Left ventricle myocardium inferior (tissue), 1 donor: ENCODE measurements at places on chromosomes 11 and 22.

GRCh38 chr11:34624069-34624468, 3.2 kb downstream of the EHF start:
- DNase-seq: no peak

DNA sequence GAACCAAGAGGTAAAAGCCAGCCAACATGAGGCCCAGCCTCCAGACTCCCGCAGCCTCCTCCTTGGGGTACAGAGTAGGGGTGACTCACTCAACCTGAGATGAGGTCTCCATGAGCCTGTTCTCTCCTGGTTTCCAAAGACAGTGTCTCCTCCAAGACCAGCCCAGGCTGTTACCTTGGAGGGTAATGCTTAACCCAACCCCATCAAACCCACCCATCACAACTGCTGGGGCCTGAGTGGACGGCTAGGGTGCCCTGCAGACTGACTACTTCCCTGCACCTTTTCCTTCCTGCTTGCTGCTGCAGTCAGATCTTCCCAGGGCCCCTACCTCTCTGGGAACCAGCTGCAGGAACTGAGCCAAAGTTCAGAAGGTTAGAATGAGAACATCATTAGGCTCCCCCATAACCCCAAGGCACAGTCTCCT, 5.1 kb upstream of the NOL12 start:
- DNase-seq: no peak

- DNase-seq: no peak
Measured at GRCh38 chr11:83682611-83682973, 396.4 kb upstream of the CCDC90B start.

DNA sequence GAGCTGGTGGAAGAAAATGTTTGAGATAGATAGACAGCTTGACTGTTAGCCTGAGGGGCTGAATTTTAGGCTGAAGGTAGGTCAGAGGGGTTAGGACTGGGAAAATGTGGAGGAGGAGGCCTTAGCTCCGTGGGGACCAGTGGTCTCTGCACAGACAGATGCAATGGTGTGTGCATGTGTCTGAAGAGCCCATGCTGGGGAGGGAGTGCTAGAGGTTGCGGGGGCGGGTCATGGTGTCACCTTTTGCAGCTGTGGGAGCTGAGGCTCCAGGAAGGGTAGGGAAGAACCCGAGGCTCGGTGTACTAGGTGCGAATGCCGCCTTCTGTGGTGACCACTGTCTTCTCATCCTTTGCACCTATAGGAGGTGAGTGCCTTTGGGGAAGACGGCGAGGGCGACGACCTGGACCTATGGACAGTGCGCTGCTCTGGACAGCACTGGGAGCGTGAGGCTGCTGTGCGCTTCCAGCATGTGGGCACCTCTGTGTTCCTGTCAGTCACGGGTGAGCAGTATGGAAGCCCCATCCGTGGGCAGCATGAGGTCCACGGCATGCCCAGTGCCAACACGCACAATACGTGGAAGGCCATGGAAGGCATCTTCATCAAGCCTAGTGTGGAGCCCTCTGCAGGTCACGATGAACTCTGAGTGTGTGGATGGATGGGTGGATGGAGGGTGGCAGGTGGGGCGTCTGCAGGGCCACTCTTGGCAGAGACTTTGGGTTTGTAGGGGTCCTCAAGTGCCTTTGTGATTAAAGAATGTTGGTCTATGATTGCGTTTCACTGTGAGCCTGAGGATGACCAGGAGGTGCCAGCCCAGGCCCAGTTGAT, 1.6 kb downstream of the SDF2L1 start:
- no peak for DNase-seq

DNA sequence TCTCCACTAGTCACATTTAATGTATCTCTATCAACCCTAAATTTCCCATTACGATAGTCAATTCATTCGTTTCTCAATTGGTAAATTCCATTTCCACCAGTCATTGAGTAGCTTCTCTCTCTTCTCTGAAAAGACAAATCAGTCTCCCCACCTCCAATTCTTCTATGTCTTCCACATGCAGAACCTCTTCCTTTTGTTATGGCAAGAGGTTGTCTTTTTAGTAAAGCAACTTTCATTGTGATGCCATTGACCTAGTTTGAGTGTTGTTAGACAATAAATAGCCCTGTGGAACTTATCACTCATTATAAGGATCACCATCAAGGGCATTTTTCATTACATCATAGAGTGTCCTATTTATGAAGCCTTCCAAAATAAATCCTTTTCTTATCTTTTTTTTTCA, 340.9 kb downstream of the LRRC4C start:
- no peak for DNase-seq

DNA sequence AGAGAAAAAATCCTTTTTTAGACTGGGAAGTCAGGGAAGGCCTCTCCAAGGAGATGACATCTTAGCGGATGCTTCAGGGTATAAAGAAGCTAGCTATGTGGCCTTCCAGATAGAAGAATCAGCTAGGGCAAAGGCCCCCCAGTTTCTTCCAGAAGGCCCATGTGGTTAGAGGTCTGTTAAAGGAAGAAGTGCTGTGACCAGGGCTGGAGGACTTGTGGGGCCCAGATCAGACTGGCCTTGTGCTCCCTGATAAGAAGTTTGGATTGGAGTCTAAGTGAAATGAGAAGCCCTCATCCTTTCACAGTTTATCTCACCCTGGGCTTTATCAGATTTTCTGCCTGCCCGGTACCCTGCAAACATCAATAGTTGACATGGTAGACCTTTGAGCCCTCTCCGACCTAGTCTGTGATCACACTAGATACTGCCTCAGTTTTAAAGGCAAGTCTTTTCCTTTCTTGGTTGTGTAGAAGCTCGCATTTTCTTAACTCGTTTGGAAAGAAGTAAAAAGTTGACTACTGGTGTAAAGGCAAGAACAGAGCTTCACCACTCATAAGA, 7.8 kb downstream of the AMPD3 start:
- DNase-seq: no peak

- DNase-seq: no peak
Measured at GRCh38 chr22:30459181-30460052, 12.4 kb downstream of the SEC14L3 start.

DNA sequence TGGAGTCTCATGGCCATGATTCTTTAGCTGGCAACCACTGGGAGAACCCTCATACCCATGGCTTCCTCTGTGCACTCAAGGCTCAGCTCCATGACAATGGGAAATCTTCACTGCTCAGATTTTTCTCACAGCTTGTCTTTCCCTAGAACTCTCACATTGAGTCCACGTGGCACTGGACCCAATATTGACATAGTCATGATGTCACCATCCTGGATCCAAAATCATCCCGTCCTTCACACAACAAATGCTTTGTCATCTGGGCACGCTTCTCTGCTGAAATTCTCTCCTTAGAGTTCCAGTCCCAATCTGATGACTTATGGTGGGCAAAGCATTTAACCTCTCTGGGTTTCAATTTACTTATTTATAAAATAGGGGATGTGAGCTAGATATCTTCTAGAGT, 37.7 kb upstream of the CD44 start:
- no peak for DNase-seq

GRCh38 chr11:19426011-19426755, 185.4 kb upstream of the E2F8 start:
- DNase-seq: no peak

DNA sequence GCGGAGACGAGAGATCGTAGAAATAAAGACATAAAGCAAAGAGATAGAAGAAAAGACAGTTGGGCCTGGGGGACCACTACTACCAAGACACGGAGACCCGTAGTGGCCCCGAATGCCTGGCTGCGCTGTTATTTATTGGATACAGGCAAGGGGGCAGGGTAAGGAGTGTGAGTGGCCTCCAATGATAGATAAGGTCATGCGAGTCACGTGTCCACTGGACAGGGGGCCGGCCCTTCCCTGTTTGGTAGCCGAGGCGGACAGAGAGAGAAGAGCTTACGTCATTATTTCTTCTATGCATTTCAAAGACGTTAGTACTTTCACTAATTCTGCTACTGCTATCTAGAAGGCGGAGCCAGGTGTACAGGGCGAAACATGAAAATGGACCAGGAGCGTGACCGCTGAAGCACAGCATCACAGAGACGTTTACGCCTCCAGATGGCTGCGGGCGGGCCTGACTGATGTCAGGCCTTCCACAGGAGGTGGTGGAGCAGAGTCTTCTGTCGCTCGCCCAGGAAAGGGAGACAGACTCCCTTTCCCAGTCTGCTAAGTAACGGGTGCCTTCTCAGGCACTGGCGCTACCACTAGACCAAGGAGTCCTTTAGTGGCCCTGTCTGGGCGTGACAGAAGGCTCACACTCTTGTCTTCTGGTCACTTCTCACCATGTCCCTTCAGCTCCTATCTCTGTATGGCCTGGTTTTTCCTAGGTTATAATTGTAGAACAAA, 24.8 kb downstream of the PPP6R2 start:
- DNase-seq: no peak

GRCh38 chr11:86251345-86251744, 6.8 kb downstream of the EED start:
- DNase-seq: no peak

GRCh38 chr22:17239156-17239701, 20.0 kb upstream of the ADA2 start:
- no peak for DNase-seq

GRCh38 chr11:126167488-126167887, 44.0 kb downstream of the RPUSD4 start:
- no peak for DNase-seq

DNA sequence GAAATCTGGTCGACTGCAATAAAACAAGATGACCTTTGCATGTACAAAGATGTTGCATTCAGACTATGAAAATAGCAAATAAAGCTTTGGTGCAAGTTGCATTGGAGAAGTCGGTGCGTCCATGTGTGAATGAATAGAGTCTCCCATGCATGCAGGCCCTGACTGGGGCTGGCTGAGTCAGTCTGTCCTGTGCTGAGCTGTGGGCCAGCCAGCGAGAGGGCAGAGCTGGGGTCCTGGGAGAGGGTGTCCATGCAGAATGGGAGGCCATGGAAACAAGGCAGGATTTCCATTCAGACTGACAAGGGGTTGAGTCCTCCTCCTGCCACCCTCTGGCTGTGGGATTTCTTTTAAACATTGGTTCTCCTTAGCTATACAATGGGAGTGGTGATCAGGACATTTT, 2.3 kb upstream of the CRYBB3 start:
- DNase-seq: no peak

GRCh38 chr11:131883332-131883731, 512.9 kb downstream of the NTM start:
- DNase-seq: no peak

GRCh38 chr11:112361396-112361795, 100.7 kb upstream of the PLET1 start:
- DNase-seq: no peak

DNA sequence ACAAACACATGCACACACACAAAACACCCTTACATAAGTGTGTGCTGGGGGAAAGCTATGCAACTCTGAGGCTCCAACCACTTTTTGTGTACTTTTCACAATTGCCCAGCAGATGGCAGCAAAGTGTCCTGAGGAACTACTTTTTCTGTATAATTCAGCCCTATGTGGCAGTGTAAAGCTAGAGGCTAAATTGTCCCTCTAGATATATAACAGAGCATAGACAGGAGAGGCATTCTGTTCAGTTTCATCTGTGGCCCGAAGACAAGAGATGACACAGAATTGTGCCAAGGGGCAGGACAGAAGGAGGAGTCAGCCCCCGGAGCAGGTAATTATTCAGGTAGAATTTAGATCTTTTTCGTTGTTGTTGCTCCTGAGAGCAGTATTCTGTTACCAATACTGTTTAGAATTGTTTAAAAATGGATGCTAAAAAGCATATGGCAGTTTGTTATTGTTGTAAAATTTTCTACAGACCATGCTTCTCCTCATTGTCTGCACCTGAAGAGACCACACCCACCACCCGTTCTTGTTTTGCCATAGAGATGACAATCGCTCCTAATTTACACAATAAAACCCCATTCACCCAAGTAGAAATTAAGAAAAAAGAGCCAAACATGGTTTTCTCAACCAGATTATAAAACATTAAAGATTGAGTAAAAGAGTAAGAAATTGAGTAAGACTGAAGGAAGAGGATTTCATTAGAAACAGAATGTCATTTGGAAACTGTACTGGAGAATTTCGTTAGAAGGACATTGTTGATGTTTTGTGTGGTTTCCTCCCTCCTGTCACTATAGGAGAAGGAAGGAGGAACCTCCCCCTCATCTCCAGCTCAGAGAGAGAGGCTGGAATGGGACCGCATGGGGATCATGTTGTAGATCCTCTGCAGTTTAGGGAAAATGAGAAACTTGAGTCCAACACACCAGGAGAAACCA, 14.5 kb upstream of the MS4A7 start:
- DNase-seq: no peak

DNA sequence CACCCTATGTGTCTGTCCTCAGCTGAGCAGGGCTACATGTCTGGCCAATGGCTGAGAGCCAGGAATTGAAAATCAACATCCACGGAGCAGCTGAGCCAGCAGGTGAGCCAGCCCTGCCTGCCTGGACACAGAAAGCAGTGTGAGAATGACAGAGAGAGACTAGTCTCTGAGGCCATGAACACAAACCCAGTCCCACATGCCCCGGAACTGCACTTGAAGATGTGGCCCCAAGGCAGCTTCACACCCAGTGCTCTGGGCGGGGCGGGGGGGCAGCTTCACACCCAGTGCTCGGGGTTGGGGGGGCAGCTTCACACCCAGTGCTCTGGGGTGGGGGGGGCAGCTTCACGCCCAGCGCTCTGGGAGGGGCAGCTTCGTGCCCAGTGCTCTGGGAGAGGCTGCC, 37.6 kb downstream of the TRMU start:
- DNase-seq: no peak

DNA sequence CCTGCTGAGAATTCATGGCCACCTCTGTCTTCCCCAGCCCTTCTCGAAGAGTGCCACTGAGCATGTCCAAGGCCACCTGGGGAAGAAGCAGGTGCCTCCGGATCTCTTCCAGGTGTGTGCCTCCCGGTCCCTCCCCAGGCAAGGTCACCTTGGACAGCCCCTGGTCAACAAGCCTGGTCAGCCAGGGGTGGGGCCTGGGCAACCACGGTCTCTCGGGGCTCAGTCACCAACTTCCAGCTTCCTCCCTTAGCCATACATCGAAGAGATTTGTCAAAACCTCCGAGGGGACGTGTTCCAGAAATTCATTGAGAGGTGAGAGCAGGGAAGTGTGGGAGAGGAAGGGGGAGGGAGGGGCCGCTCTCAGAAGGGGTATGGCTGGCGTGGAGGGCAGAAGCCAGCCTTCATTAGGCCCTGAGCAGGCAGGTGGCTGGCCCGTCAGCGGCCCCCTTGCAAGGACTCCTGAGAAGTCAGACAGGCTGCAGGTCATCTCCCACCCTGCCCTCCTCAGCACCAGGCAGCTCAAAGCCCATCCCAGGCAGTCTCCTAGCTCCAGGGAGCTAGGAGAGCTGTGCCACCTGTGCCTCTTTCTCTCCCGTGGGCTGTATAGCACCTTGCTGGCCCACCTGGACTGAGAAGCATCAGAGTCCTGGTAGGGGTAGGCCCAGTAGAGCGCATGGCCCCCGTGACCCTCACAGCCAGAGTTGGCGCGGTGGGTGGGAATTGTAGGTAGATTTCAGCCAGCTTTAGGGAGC, 9.3 kb upstream of the ANKRD13D start:
- DNase-seq: no peak

- no peak for DNase-seq
Measured at GRCh38 chr22:33906954-33907353, 13.3 kb downstream of the LARGE1 start.

GRCh38 chr22:38313384-38313955, 3.8 kb downstream of the CSNK1E start:
- peak; percentile 78 for DNase-seq

GRCh38 chr22:44438481-44439131, 59.4 kb downstream of the RTL6 start:
- no peak for DNase-seq

- no peak for DNase-seq
Measured at GRCh38 chr11:67302571-67303131, 679 bp upstream of the SSH3 start.
